Lung (tissue), 17 donors: ENCODE measurements at places on chromosomes 16 and 17. TPM values are rescaled to one million over a fixed set of nuclear protein-coding genes. Genes with fewer than 3 reads are reported as not detected.

CASKIN2 gene
- polyA plus RNA-seq, result 26.1 TPM

KRTAP4-16 gene
- polyA plus RNA-seq, result not detected

DHRS7C gene
- polyA plus RNA-seq, result not detected

PITPNM3 gene
- polyA plus RNA-seq, result 2.0 TPM

COX10 gene
- polyA plus RNA-seq, result 6.4 TPM

KRT222 gene
- polyA plus RNA-seq, result 0.10 TPM

CTRL gene
- 2.5 TPM for polyA plus RNA-seq

PDIA2 gene
- 0.19 TPM for polyA plus RNA-seq
